ENCODE measurements at places on chromosomes 4 and X.
A peak's percentile ranks its signal among the peaks of the same experiment; 100 is the strongest.

DNA sequence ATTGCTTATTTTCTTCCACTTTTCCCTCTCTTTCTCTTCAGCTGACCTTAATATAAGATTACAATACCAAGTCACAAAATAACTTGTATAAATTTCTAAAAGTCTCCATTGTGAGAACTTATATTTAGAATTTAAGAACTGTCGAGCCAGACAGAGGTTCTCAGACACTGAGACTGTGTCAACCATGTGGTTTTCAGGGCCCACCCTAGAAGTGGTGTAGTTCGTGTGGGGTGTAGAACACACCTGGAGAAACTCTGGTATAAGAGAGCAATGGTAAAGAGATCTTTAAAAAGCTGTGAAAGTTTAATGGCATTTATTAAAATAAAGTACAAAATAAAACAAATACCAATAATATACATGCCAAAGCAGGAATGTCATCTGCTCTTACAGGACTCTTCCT lies 19.7 kb downstream of the CPEB2 start:
- no peak for DNase-seq

- DNase-seq: no peak
Observed at GRCh38 chr4:187302457-187303150, 578.9 kb upstream of the FAT1 start.

GRCh38 chrX:128439159-128439558 lies 387.0 kb upstream of the ACTRT1 start:
- DNase-seq: no peak

- DNase-seq: no peak
Observed at GRCh38 chrX:136733613-136734012, 47.1 kb downstream of the ARHGEF6 start.

DNA sequence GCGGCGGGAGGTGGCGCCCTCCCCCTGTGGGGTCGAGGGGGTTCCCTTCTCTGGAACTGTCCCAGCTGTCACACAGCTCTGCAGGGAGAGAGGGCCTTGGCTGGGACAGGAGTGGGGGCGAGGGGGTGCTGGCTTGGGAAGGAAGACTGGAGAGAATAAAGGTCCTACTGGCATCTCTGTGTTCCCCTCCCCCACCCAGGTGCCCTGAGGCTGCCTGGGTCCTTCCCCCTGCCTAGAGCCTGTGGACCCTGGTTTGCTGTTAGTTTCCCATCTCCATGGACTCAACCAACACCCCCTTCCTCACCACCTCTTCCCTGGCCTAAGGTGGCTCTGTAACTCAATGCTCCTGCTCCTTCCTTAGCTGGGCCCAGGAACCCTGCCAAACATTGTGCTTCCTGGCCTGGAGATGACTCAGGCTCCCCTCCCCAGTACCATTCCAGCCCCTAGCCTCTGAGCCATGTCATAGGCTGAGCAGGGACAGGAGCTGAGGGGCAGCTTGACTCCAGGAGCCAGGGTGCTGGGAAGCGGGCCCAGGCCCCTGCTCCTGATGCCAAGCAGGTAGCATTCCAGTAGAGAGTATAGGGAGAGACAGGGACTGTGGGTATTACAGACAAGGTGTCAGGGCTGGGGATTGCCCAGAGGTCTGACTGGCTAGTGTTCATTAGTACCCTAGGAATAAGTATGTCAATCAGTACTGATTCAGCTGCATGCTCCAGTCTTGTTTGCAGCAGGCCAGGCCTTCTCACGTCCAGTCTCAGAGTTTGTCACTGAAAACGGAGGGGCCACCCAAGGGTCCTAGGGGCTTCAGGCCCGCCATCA lies 100.7 kb downstream of the EFNB1 start:
- no peak for DNase-seq

GRCh38 chr4:97262769-97263168 lies 880.5 kb downstream of the STPG2 start:
- no peak for DNase-seq

DNA sequence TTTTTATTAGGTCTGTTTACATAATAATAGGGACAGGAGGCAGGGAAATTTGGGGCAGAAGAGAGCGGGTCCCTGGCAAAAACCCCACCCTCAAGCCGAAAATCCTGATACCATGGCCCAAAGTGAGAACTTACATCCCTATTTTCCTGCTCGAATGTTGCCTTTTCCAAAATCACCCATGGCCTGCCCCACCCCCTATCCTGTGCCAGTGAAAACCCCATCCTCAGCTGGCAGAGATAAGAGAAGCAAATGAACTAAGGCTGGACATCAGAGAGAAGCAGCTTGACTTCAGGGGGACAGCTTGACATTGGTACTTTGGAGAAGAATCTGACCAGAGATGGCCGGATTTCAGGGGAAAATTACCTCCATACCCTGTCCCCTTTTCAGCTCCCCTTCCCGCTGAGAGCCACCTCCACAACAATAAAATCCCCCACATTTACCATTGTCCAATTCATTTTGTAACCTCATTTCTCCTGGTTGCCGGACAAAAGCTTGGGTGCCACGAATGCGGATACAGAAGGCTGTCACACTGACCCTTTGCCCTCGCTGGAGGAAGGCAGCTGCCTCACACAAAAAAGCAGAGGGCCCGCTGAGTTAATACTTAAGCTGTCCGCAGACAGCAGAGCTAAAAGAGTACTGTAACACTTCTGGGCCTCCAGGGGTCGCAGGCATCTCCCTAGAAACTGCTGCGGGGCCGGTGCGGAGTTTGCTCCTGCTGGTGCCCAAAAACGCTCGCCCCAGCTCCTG lies 196.2 kb downstream of the SNCA start:
- DNase-seq: no peak

- peak; percentile 75 for DNase-seq
Observed at GRCh38 chr4:112145790-112146501, 692 bp downstream of the FAM241A start.

DNA sequence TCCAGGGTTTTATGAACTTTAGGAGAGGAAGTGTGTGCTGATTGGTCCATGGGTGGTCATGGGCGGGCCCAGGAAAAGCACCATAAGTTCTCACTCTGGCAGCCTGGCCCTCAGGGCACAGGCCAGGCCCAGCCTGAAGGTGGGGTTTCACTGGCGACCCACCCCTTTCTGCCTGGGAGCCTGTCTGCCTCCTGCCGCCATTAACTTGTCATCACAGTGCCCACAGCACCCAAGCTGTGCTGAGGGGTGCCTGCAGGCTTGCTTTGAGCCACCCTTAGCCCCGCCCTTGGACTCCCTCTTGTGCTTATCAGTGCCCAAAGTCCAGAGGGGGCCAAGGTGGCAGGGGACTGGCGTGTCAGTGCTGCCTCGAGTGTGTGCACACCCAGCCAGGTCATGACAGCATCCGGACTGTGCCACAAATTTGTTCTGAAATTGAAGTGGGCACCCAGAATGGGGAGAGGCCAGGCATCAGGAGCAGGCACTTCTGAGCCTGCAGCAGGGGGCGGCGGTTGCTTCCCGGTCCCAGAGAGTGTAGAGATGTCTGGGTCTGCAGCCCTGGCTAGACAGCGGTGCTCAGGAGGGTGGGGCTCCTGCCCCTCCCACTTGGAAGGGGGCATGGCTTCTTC lies 455.6 kb downstream of the TMA16 start:
- DNase-seq: no peak

DNA sequence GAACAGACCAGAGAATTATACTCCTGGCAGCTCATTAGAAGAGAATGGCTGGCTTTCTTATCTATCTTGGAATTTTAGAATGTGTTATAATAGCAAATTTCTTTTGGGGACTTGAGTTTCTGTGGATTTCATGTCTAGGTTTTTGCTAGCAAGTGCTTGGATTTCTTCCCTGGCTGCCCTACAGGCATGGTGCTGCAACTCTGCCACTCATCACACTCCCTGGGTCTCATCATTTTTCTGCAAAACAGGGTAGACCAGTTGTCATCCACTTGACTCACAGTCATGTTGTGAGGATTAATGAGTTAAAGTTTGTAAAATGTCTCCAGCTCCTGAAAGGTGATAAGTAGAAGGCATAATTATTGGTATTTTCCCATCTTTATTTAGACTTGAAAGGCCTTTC lies 60.7 kb upstream of the LCORL start:
- DNase-seq: no peak

- DNase-seq: no peak
Observed at GRCh38 chr4:151485541-151486131, 76.7 kb downstream of the FHIP1A start.

DNA sequence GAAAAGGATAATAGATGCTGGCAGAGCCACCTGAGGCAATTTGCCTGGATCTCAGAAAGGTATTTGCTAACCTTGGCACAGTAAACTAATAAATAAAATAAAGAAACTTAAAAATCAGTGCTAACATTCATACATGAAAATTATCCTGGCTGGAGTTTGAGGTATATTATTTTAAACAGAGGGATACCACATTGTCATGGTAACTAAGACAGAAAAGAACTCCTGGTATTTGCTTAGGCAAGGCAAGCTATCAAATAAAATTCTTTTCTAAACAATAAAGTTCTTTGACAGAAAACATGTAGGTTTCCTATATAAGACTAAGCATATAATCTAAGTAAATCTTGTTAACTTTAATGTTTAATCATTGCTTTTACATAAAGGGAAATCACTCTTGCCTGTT lies 218.8 kb downstream of the MAGEB17 start:
- no peak for DNase-seq

GRCh38 chr4:34720571-34720970 lies 1523.7 kb downstream of the ARAP2 start:
- DNase-seq: no peak

- no peak for DNase-seq
Observed at GRCh38 chrX:15864023-15864422, 9.4 kb upstream of the AP1S2 start.

- no peak for DNase-seq
Observed at GRCh38 chrX:112865464-112866025, 24.9 kb upstream of the AMOT start.

GRCh38 chr4:147139455-147140198 lies 194.0 kb upstream of the TTC29 start:
- DNase-seq: no peak

GRCh38 chrX:119194621-119195020 lies 41.5 kb upstream of the PGRMC1 start:
- no peak for DNase-seq

GRCh38 chrX:95435198-95435597 lies 1249.4 kb upstream of the DIAPH2 start:
- no peak for DNase-seq

- no peak for DNase-seq
Observed at GRCh38 chr4:143254491-143255226, 69.9 kb downstream of the USP38 start.

- DNase-seq: no peak
Observed at GRCh38 chrX:115363372-115363771, 73.9 kb downstream of the LUZP4 start.

DNA sequence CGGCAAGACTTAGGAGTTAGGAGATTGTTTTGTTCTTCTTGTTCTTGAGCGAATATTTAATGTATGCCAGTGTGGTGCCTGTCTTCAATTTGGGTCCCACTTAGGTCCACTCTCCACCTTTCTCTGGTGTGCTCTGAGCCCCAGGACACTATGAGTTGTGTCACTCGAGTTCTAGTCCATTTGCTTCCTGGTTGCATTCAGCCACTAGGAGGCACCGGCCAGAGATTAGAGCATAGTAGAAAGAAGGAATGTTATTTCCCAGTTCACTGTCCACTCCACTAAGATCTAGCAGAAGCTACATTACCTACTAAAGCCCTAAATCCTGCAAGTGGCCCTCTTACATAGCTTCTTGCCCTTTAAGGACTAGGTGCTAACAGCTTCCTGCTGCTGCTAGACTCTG lies 326.9 kb downstream of the NAF1 start:
- no peak for DNase-seq

DNA sequence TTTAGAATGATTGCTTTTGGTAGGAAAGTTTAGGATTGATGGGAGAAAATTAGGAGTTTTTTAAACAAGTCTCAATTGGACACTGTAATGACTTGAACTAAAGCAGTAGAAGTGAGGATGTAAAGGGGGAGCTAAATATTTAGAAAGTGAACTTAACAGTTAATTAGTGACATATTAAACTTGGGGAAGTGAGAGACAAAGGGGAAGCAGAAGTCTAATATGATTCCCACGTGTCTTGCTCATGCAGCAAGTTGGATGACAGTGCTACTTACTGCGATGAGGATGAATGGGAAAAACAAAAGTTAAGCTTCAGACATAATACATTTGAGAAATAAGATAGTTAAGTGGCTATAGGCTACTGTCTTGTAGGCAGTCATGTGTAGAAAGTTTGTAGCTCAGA lies 110.4 kb downstream of the RPA4 start:
- no peak for DNase-seq

GRCh38 chrX:45515262-45516215 lies 314.9 kb upstream of the DIPK2B start:
- peak; percentile 26 for DNase-seq

DNA sequence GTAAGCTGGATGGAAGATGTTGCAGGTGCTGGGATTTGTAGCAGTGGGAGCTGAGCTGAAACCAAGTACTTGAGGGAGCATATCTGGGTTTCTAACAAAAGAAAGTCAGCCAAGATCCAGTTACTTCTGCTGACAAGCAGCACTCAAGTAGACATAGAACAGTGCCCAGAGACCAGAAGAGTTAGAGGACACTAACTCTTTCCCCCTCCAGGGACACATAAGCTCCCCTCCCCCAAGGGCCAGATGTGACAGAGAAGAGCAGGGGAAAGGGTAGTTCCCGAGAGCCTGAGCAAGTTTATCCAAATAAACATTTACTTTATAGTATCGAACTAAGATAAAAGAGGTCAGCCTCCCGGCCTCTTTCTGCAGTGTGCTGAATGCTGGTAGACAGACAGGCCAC lies 12.2 kb downstream of the TRPC3 start:
- no peak for DNase-seq

- no peak for DNase-seq
Observed at GRCh38 chrX:74369666-74370065, 51.6 kb upstream of the SLC16A2 start.

- DNase-seq: no peak
Observed at GRCh38 chr4:40789031-40789430, 39.3 kb downstream of the NSUN7 start.

DNA sequence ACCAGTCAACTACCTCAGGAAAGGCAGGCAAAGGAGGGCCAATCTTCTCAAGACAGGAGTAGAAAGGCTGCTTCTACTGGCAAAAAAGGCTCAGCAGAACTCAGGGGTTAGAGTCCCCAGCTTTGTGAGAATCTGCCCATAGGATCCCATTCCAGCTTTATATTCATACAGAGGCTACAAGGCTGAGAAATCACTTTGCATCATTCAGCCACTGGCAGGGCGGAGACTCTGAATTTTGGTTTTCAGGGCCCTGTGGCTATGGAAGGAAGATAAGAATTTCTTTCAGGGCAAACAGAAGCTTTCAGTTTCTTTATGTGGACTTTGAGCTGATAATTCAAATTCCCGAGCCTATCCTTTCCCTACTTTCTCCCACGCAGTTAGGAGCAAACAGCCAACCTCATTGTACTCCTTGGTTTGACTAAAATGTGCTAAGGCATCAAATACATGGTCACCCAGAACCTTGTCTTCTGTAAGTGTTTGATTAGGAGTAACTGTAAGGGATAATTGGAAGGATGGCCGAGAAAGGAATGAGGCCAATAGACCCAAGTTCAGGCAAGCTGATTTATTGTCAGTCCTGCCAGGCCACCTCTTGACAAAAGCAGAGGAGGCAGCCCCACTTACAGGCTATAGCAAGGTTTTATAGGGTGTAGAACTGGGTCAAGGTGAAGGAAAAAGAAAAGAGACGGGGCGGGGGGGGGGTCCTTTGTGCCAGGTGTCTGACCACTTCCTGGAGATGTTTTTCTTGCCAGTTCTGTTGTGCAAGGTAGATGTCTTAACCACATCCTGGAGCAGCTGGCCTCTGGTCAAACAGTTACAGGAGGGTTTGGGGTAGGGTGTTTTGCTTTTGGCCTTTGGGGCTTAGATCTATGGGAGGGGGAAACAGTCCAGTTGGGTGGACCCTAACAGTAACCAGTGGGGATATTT lies 165.3 kb upstream of the PPP1R2C start:
- DNase-seq: no peak

GRCh38 chr4:122606364-122607043 lies 14.4 kb downstream of the IL21 start:
- DNase-seq: no peak

All from activated naive CD4-positive, alpha-beta T cell treated with anti-CD3 and anti-CD28 coated beads, Interleukin-2, amount 50 U/mL, for 16 hours (primary cell).